Dermis lymphatic vessel endothelial cell (primary cell): ENCODE measurements at places on chromosomes 11 and 22. TPM values are rescaled to one million over a fixed set of nuclear protein-coding genes. Genes with fewer than 3 reads are reported as not detected.

Gene OR4C46
- total RNA-seq = not detected in 2 replicates

Gene TYR
- not detected in 2 replicates for total RNA-seq

Gene COX8A
- 222 and 267 TPM in 2 replicates for total RNA-seq

Gene B3GAT3
- 13.5 and 15.9 TPM in 2 replicates for total RNA-seq

Gene TST
- 56.2 and 65.7 TPM in 2 replicates for total RNA-seq

Gene HEPN1
- not detected in 2 replicates for total RNA-seq

Gene TSGA10IP
- total RNA-seq = not detected in 2 replicates

Gene C11orf91
- 0.09 and 0.11 TPM in 2 replicates for total RNA-seq

Gene POU2AF1
- not detected in 2 replicates for total RNA-seq

Gene SMIM35
- not detected in 2 replicates for total RNA-seq

Gene RBMXL2
- not detected in 2 replicates for total RNA-seq

Gene NRGN
- 0.11 and 0.17 TPM in 2 replicates for total RNA-seq

Gene FERMT3
- total RNA-seq = 7.2 and 9.3 TPM in 2 replicates

Gene ZP1
- not detected in 2 replicates for total RNA-seq

Gene ASCL2
- total RNA-seq = not detected in 2 replicates

Gene MS4A15
- total RNA-seq = 0.09 TPM in 1 of 2 replicates, not detected in the other

Gene EI24
- 96.1 and 122 TPM in 2 replicates for total RNA-seq

Gene KCNJ4
- total RNA-seq = not detected in 2 replicates

Gene SLC1A2
- not detected in 2 replicates for total RNA-seq

Gene OR51A7
- total RNA-seq = not detected in 2 replicates

Gene DTX4
- total RNA-seq = 12.5 and 27.1 TPM in 2 replicates

Gene PRG2
- 0.11 and 0.26 TPM in 2 replicates for total RNA-seq

Gene MYOD1
- total RNA-seq = not detected in 2 replicates

Gene KRTAP5-7
- total RNA-seq = under 0.01 and 0.11 TPM in 2 replicates

Gene RCOR2
- under 0.01 and 0.26 TPM in 2 replicates for total RNA-seq

Gene JAM3
- total RNA-seq = 5.1 and 5.8 TPM in 2 replicates

Gene MPZL3
- 1.2 and 2.1 TPM in 2 replicates for total RNA-seq

Gene PLAAT4
- total RNA-seq = 4.8 and 6.3 TPM in 2 replicates

Gene HTR3B
- not detected in 2 replicates for total RNA-seq

Gene CBL
- 8.1 and 8.8 TPM in 2 replicates for total RNA-seq

Gene C11orf86
- not detected in 2 replicates for total RNA-seq

Gene DLAT
- total RNA-seq = 24.7 and 25.6 TPM in 2 replicates
